GM04503 (cell line): ENCODE measurements at places on chromosomes 3 and 15.

DNA sequence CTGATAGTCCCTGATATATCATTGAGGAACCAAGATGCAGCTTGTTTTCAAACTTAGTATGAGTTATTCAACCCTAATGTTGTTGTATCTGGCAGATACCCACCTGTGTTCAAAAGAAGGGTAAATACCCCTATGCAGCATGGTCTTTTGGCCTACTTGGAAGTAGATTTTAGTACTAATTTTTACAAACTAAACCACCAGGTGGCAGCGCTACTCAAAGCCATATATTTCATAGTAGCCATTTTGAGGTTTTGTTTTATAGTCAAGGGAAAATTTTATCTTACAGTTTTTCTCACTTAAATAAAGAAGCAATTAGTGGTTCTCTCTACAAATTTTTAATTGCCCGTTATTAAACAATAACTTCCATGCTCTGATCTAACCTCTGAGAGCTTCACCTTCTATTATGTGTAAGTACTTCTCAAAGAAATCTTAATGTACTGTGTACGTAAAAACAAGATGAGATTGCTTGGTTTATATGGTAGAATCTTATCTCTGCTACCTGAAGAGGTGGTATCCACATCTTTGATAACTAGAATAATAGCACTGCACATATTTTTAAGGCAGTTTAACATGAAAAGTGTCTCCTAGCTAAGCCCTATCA is 31.5 kb upstream of the MLF1 start:
- no peak for DNase-seq

DNA sequence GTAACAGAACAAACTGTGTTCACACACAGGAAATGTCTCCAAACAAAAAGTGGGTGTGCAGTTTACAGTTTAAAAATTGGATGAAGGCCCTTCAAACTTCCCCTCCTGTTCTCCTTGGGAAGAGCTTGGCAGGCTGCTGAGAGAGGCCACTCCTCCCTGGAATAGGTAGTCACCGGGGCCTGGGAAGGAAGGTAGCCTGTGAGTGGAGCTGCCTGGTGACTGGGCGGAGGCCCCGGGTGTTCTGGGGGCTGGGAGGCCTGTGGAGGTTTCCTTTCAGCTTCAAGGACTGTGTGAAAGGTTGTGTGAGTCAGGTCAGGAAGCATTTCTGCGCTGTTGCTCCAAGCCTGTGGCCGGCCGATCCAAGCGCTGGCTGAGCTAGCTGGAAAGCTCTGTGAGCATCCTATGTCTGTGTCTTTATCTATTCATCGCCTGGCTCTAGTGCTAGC is 14.1 kb downstream of the SLCO3A1 start:
- DNase-seq, result no peak

- DNase-seq, result no peak
These were observed 15.7 kb upstream of the GRIP2 start for GRCh38 chr3:14555835-14556234.

- DNase-seq, result no peak
These were observed 56.4 kb downstream of the SPTSSB start for GRCh38 chr3:161314836-161315395.

DNA sequence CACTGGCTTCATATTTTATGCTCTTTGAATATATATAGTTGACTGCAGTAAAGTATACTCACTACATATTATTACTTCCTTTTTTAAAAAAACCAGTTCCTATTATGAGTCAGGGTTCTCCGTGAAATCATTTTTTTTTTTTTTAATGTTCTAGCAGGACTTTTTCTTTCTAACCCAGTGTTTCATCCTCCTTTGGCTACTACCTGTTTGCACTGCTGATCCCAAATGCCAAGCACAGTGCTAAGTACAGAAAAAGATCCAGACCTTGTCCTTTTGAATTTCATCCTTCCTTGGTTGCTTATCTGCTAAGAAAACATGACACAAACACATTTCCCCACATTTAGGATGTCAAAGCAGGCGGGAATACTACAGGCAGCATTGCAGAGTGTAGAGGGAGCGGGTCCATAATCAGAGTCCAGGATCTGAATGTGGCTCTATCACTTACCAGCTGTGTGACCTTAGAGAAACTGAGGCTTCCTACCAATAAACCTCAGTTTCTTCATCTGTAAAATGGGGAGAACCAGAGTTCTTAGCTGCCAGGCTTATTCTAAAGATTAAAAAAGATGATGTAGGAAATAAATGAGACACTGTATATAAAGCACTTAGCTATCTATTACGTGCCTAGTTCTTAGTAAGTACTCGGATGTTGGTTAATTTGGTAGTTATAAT is 37.2 kb upstream of the ANPEP start:
- DNase-seq, result no peak
